NCI-H2081 treated with DMSO at 0.1 percent for 48 hours (cell line): ENCODE measurements at places on chromosomes 3 and 15.

GRCh38 chr3:127608362-127608718, 10.1 kb downstream of the MCM2 start:
- DNase-seq = no peak

- no peak for DNase-seq
These were observed 1.3 kb downstream of the OCA2 start for GRCh38 chr15:28097656-28098359.

GRCh38 chr3:141151439-141151838, 80.2 kb upstream of the PXYLP1 start:
- no peak for DNase-seq

- DNase-seq = no peak
These were observed 41.2 kb downstream of the IMPG2 start for GRCh38 chr3:101279162-101279561.
